ENCODE measurements at places on chromosomes 3 and 15.

DNA sequence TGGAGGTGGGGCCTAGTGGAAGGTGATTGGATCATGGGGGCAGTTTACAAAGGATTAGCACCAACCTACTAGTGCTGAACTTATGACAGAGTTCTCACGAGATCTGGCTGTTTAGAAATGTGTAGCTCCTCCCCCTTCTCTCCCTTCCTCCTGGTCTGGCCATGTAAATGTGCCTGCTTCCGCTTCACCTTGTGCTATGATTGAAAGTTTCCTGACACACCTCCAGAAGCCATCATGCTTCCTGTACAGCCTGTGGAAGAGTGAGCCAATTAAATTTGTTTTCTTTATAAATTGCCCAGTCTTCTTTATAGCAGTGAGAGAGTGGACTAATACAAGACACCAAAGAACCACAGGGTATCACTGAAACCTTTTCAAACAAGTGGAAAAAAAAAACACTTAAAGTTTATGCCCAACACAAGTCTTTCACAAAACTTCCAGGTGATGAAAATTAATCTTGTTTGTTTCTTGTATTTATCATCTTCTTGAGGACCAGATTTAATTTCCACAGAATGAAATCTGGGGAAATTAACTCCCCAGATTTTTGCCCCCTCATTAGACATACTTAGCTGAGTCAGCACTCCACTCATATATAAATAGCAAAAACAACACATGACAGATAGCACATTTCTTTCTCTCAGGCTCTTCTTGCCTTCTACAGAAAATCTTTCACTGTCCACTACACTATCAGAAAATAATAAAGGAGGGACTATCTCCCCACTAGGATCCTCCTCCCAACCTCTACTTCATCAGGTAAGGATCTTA, 847.2 kb downstream of the TUSC7 start:
- no peak for DNase-seq

GRCh38 chr3:176568189-176568588, 629.1 kb downstream of the TBL1XR1 start:
- no peak for DNase-seq

DNA sequence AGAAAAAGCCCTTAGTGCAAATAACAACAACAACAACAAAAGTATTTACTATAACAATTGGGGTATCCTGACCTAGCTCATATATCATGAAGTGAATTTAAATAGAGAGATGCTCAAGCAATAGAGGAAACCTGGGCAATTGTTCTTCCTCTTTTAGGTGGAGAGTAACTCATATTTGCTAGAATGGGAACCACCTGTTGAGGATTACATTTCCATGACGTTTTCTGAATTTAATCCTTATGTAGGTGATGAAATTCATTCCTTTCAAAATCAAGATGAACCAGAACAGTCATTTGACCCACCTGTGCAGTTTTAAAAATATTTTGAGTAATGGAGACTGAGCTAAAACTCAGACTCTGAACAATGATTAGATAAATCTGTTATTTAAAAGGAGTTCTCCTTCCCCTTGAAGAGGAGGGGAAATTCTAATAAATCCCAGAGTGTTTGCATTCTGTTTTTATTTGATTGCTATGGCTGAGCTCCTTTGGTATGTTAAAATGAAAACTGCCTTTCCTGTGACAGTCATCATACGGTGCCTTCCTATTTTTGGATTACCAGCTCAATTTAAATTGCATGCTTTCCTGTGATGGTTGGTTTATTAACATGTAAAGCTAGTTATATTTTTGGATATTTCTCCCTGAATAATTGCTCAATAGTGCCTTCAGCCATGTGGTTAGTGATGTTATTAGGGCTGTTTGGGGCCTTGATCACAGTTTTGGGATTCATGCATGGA, 24.3 kb downstream of the VPS8 start:
- no peak for DNase-seq

- DNase-seq = no peak
Measured at GRCh38 chr15:95091444-95091843, 860.1 kb downstream of the MCTP2 start.

DNA sequence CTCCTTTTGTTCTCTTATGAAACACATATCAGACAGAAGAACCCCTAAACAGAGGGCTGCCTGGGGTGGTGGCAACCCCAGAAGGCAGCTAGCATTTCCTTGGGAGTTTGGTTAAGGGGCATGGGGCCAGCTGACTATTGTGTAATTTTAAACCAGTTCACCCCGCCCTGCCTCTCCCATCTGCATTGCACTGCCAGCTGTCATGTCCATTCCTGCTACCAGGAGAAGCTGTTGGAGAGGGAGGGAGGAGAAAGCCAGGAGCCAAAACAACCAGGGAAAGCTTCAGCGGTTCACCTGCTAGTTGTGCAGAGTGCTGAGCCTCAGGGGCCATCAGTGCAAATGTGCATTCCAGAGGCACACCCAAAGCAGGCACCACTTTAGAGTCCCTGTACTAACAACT, 47.6 kb upstream of the ATP1B3 start:
- peak; percentile 43 for DNase-seq
